ENCODE measurements at places on chromosomes 6 and 20.

- no peak for DNase-seq
Measured at GRCh38 chr6:152846825-152847224, 96.2 kb downstream of the VIP start.

DNA sequence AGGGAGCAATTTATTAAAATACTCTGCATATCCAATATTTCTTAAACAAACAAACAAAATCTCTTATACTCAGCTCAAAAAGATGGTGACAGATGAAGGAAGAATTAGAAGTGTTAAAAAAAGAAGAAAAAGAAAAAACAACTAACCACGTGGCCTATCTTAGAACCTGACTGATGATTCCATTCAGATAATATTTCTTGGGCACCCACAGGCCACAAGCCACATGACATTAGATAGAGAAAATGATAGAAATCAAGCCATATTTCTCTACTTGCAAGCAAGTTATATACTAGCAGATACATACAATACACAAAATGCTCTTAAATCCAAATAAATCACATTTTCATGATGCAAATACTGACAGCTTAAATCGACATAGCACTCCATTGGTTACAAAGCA is 14.5 kb upstream of the RAMACL start:
- no peak for DNase-seq

GRCh38 chr20:46020555-46020954 is 8.5 kb upstream of the SLC12A5 start:
- no peak for DNase-seq

DNA sequence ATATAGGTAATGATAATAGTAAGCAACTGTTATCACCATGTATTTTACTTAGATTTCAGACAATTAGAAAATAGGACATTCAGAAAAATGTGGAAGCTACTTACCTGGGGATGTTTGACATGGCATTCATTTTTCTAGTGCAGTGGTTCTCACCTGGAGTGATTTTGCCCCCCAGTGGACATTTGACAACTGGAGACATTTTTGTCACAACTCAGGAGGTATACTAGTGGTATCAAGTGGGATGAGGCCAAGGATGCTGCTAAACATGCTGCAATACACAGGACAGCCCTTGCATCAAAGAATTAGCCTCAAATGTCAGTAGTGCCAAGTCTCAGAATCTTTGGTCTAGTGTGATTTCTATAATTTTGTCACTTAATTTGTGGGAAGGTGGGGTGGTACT is 36.1 kb downstream of the NUS1 start:
- DNase-seq, result no peak

- DNase-seq, result no peak
Measured at GRCh38 chr6:121856296-121856695, 420.9 kb downstream of the GJA1 start.

GRCh38 chr6:160215232-160215631 is 43.4 kb downstream of the SLC22A2 start:
- no peak for DNase-seq

DNA sequence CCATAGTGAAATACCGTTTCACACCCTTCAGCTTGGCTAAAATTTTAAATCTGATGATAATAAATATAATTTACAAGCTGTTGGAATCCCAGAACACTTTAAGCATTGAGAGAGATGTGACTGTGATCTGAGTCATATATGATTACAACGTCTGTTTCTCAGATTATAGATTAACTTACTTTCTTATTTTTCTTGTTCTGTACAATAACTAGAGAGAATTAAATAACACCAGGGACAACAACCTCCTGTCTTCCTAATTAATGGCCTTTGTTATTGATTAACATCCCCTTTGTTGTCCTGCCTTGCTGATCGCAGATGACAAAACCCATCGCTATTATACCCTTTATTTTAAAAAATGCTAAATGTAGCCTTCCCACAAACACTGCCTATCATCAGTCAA is 87.8 kb upstream of the EZR start:
- no peak for DNase-seq

DNA sequence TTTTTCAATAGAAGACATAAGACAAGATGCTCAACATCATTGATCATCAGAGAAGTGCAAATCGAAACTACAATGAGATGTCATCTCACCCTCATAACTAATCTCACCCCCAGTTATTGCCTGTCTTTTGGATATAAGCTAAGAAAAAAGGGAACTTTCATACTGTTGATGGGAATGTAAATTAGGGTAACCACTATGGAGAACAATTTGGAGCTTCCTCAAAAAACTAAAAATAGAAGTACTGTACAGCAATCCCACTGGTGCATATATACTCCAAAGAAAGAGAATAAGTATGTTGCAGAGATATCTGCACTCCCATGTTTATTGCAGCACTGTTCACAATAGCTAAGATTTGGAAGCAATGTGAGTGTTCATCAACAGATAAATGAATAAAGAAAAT is 26.4 kb upstream of the PHF3 start:
- no peak for DNase-seq

- no peak for DNase-seq
Measured at GRCh38 chr6:55652429-55652828, 73.4 kb upstream of the HMGCLL1 start.

- no peak for DNase-seq
Measured at GRCh38 chr6:84926189-84927155, 162.1 kb upstream of the TBX18 start.

- DNase-seq, result no peak
Measured at GRCh38 chr6:157232161-157232895, 91.0 kb downstream of the TMEM242 start.

DNA sequence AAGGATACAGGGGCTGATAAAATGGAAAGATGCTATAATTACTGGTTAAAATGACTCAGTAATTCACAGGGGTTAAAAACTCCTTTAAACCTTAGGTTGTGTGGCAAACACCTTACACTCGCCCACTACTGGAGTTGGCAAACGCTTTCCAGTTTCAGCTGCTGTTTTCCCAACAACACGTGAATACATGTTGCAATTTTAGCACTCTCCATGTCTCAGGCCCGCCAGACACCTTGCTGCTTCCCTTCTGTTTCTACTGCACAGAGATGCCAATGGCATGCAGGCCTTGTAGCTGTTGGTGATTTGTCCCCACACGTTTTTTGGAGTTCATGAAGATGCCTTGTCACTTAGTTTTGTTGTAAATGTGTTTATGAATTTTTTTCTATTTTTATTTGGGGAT is 5.3 kb upstream of the TTPAL start:
- no peak for DNase-seq

- no peak for DNase-seq
Measured at GRCh38 chr6:2733324-2733723, 17.4 kb downstream of the MYLK4 start.

- no peak for DNase-seq
Measured at GRCh38 chr20:33188421-33188820, 20.5 kb downstream of the BPIFA2 start.

GRCh38 chr6:118309337-118310093 is 238.6 kb upstream of the PLN start:
- no peak for DNase-seq

GRCh38 chr20:61957961-61958715 is 107.5 kb downstream of the TAF4 start:
- no peak for DNase-seq

- no peak for DNase-seq
Measured at GRCh38 chr6:112234601-112235000, 19.8 kb downstream of the LAMA4 start.

GRCh38 chr20:12702312-12702711 is 306.5 kb upstream of the SPTLC3 start:
- no peak for DNase-seq

DNA sequence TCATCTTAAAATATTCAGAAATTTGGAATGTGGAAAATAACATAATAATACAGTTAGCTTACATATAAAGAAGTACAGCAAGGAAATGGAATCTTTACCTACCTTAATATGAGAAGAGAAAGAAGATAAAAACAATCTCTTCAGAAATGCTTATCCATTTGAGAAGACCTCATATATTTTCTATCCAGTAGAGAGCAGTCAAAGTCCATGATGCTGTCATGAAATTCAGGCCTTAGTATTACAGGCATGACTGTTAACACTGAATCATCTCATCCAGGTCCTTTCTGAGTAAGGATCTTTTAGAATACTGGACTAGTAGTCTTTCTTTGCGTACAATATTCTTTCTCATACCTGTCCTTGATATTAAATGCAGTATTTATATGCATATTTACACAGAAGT is 713.4 kb downstream of the CD109 start:
- no peak for DNase-seq

DNA sequence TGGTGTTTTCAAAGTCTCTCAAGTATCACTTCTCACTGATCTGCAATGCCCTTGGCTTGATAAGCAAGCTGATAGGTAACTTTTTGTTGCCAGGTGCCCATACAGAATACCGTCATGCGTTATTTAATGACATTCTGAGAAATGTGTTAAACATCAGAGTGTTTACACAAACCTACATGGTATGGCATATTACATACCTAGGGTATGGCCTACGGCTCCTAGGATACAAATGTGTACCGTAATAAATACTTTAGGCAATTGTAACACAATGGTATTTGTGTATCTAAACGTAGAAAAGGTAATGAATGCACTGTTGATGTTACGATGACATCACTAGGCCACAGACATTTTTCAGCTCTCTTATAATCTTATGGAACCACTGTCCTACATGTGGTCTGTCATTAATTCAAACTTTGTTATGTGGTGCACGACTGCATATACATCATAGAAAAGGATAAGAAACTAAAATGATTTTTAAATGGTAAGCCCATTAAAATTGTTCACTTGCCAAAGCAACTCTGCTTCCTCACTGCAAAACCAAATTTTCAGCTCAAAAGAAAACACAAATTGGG is 35.7 kb downstream of the CSNK2A1 start:
- no peak for DNase-seq

DNA sequence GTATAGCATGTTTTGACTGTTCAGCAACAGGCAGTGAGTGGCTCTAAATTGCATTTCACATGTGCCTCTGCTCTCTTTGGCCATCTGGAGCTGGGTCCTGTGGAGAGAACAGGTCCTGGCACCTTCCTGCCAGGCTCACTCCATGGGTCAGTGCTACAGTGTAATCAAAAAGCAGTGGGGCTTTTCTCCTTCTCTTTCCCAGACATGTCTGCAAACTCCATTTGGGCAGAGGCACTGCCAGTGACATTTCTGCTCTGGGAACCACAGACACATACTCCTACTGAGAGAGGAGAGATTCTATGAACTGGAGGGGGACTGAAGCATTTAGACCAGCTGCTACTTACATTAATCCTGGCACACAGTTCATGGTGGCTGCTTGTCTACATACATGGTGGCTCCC is 68.3 kb upstream of the TRAF3IP2 start:
- no peak for DNase-seq

DNA sequence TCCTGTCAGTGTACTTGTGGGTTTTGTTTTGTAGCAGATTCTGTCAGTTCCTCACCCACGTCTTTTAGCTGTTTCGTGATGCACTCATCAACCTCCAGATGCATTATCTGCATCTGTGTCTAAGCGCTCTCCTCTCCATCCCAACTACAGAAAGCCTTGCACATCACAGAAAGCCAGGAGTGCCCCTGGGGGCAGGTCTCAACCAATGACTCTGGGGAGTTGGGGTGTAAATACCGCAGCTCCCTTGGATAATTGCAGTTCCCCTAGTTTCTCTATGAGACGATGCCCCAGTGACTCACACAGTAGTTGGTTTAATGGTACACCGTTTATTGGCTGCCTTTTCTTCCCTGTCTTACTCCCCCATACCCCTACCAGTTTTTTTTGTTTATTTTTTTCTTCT is 158.1 kb downstream of the SOX4 start:
- DNase-seq, result no peak

- DNase-seq, result no peak
Measured at GRCh38 chr20:4509825-4510522, 211.7 kb upstream of the PRND start.

DNA sequence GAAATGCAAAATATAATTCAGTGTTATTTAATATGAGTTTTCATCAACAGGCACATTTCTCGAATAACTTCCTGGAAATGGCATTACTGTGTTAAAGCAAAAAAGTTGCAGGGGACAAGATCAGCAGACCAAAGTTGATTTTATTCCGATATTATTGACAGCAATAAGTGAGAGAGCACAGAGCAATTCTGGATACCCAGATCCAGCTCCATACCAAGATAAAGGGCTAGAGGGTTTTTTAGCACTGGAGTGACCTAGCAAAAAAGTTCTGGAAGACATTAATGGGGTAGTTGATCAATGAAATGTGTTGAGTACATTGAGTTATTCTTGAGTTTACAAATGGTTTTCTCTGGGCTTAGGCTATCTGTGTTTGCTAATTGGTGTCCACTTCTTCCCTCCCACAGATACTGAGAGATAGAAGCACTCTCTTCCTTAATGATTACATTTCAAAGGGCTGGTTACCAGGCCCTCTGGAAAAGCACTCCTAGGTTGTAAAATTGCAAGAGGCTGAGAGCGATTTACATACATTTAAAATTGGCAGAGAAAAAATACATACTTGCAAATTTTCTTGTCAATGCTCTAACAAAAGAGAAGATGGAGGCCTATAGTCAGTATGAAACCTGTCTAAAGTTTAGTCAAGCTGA is 47.0 kb upstream of the MANEA start:
- no peak for DNase-seq

DNA sequence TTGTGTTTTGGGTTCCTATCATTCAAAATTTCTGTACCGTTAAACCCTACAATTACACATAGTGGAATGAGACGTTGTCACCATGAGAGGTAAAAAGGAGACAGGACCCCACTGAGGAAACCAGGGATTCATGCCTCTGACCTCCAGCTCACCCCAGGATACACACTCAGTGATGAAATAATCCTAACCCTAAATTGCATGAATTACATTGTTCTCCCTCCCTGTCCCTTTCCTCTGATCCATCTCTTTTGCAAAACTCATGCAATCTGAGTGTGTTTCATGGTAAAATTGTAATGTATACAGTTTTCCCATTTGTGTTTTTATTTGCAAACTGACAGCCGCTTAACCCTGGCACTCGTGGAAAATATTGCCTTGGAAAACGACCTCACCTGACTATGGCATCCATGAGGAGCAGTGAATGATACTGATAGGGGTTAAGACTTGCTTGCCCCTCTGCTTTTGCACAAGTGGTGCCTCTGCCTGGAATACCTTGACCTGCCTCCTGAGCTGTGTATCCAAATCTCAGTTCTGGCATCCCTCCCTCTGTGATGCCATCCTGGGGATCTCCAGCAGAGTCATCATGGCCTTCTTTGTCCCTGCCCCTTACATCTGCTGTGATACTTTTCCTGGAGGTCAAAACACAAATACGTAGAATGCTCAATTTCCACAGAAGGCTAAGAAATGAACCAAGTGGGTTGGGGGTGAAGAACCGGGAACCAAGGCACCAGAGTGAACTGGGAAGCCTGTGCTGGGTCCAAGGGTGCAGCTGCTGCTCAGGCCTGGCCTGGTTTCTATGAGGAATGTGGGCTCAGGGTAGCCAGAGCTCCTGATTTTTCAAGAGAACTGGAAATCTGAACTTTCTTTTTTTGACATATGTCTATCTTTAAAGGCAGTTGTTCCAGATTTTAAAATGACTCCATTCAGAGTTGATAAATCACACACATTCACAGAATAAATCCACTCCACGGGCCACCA is 211.6 kb upstream of the ZNF217 start:
- no peak for DNase-seq

GRCh38 chr6:9646342-9647070 is 768.4 kb downstream of the TFAP2A start:
- no peak for DNase-seq

Data from right renal cortex interstitium (tissue), 3 donors.